Body of pancreas (tissue), 4 donors: ENCODE measurements at places on chromosomes 1 and 21.

DNA sequence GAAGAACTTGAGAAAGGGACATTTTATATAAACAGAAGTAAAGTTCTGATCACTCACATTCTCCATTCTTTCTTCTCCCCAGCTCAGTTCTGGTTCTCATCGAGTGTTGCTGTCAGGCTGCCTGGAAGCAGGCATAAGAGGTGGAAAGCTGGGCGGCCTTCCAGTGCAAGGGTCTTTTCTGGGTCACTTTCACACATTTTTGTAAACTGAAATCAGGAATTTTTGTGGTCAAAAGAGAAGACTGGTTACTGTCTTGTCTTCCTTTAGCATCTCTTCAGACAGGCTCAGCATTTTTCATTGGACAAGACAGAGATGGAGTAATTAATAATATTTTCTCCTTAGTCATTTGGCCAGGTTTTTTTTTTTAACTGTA lies 93.7 kb downstream of the CTH start:
- H3K4me1 ChIP-seq = no peaks in the 10 kb centered on the region
- peak; percentile 37 for DNase-seq
- no peak overlapping the region for H3K4me3 ChIP-seq
- no peaks in the 10 kb centered on the region for H3K27me3 ChIP-seq

DNA sequence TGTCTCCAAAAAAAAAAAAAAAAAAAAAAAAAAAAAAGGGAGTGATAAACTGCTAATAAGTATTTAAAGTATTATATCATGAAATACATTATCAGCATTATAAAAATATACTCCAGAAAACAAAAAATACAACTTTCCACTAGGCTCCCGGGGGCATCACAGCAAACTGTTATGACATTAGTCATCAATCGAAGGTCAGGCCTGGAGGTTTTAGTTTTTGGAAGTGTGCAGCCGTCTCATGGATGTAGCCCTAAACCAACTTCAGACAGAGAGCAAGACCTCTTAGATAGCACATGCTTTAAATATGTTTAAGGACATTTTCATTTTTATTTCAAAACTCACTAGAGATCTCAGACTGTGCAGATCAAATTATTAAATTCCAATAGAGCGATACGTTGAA lies 106.3 kb downstream of the RERE start:
- H3K36me3 ChIP-seq = no peaks in the 10 kb centered on the region
- DNase-seq = no peak
- H3K4me3 ChIP-seq = no peak overlapping the region
- H3K27ac ChIP-seq = no peak overlapping the region

DNA sequence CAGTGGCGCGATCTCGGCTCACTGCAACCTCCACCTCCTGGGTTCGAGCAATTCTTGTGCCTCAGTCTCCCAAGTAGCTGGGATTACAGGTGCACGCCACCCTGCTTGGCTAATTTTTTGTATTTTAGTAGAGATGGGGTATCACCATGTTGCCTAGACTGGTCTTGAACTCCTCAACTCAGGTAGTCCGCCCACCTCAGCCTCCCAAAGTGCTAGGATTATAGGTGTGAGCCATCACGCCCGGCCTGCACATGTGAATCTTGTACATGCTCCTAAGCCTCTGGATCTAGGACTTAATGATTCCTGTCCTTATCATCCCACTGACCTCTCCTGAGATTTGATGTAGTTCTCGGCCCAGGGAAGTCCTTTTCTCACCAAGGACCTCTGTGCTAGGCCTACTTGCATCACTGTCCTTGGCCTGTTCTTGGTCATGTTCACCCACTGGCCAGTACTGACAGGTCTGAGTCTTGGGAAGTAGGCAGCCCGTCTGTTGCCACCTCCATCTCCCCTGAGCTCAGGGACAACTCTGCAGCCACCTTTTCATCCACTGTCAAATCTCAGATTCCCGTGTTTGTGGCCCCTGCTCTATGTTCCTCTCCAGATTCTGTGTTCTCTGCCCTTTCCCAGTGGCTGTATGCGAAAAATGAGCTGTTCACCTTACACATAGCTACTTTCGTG lies 9.4 kb downstream of the HYI start:
- DNase-seq = no peak
- no peaks in the 10 kb centered on the region for H3K36me3 ChIP-seq
- no peak overlapping the region for H3K4me3 ChIP-seq
- no peaks in the 10 kb centered on the region for H3K27me3 ChIP-seq

GRCh38 chr21:38661889-38662568 lies 143.7 kb upstream of the ETS2 start:
- H3K4me1 ChIP-seq = peaks cover 19% of the 10 kb centered on the region
- H3K27ac ChIP-seq = no peak overlapping the region
- peaks cover 32% of the 10 kb centered on the region for H3K27me3 ChIP-seq
- no peak overlapping the region for H3K4me3 ChIP-seq
- DNase-seq = no peak

GRCh38 chr1:11680270-11681070 lies 478 bp downstream of the MAD2L2 start:
- H3K4me3 ChIP-seq = peak overlapping the region; percentile 75
- no peaks in the 10 kb centered on the region for H3K27me3 ChIP-seq
- H3K27ac ChIP-seq = peak overlapping the region; percentile 85
- peaks cover 10% of the 10 kb centered on the region for H3K4me1 ChIP-seq
- peaks cover 2% of the 10 kb centered on the region for H3K36me3 ChIP-seq

DNA sequence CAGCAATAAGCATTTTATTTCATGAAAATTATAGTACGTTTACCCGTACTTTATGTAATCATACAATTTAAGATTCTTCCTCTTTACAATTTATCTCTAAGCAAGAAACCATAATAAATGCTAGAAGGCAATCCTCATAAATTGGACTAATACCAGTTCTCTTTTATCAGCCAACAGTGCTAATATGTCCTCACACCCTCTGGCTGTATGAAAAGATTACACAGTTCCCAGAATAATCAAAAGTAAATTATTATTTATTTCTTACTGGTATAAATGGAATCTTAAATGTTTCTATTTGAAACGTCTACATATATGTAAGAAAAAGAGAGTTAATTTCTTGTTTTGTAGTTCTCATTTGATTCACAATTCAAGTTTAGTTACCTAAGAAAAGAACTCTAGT lies 3.1 kb upstream of the CDKN2C start:
- peaks cover 15% of the 10 kb centered on the region for H3K4me1 ChIP-seq
- no peaks in the 10 kb centered on the region for H3K27me3 ChIP-seq

GRCh38 chr21:43928222-43929125 lies 63.5 kb downstream of the AGPAT3 start:
- H3K27me3 ChIP-seq = no peaks in the 10 kb centered on the region
- H3K36me3 ChIP-seq = no peaks in the 10 kb centered on the region
- H3K4me1 ChIP-seq = peaks cover 2% of the 10 kb centered on the region
- no peak for DNase-seq
- no peak overlapping the region for H3K4me3 ChIP-seq
- no peak overlapping the region for H3K27ac ChIP-seq
